ENCODE measurements at places on chromosomes 3 and 15.
A peak's percentile ranks its signal among the peaks of the same experiment; 100 is the strongest.

GRCh38 chr3:53318522-53318921 lies 28.8 kb downstream of the DCP1A start:
- no peaks in the 10 kb centered on the region for H3K27me3 ChIP-seq
- no peak overlapping the region for H3K27ac ChIP-seq
- H3K4me3 ChIP-seq: no peak overlapping the region
- DNase-seq: no peak
- H3K4me1 ChIP-seq: peaks cover 4% of the 10 kb centered on the region
- peaks cover 29% of the 10 kb centered on the region for H3K36me3 ChIP-seq

GRCh38 chr3:161355508-161355907 lies 15.8 kb downstream of the SPTSSB start:
- H3K36me3 ChIP-seq: no peaks in the 10 kb centered on the region
- H3K4me3 ChIP-seq: no peak overlapping the region
- no peaks in the 10 kb centered on the region for H3K27me3 ChIP-seq

DNA sequence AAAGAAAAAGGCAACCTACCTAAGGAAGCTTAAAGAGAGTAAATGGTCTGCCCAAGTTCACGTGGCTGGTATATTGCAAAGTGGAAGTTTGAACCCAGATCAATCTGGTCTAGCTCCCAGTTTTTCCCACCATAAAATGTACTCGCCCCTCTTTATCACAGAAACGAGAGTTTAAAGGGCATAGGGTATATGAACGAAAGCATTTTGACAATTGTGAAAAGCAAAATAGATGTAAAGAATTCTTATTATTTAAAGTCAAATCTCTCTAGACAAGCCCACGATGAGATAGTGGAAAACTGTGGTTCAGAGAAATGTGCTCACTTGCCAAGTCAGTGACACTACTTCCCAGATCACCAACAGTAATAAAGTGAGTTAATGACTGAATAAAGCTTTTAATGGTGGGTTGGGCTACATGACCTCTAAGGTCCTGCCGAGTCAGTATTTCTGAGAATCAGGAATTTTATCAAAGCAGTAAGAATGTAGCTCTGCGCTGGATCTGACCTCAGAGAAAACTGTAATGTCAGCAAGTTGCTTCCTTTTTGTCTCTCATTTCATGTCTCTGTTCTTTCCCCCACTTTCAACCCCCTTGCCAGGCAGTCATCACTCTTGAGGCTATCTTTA lies 23.3 kb upstream of the NEO1 start:
- no peak for DNase-seq
- H3K27me3 ChIP-seq: peaks cover 40% of the 10 kb centered on the region
- peaks cover 8% of the 10 kb centered on the region for H3K4me1 ChIP-seq

- peaks cover 5% of the 10 kb centered on the region for H3K36me3 ChIP-seq
- no peak overlapping the region for H3K27ac ChIP-seq
- peaks cover 1% of the 10 kb centered on the region for H3K27me3 ChIP-seq
- peaks cover 5% of the 10 kb centered on the region for H3K4me1 ChIP-seq
- DNase-seq: no peak
Measured at GRCh38 chr3:59850417-59850816, 800.6 kb upstream of the CFAP20DC start.

DNA sequence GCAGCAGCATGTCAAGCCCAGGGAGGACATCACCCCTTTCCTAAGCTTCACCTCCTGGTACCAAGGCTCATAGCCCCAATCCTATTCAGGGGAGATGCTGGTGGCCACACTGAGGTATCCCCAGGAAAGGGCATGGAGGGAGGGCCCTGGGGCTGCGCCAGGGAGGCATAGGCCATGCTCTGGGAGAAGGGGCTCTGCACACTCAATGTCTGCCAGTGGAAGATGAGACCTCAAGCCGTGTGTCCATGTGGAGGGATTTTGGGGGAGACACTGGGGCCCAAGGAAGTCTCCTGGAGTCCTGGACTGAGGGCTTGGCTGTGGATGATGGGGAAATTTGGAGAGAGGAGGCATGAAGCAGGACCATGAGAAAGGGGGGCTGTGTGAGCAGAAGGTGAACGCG lies 21.2 kb upstream of the PRR23E start:
- DNase-seq: no peak
- H3K4me3 ChIP-seq: no peak overlapping the region
- no peak overlapping the region for H3K27ac ChIP-seq
- H3K4me1 ChIP-seq: peaks cover 26% of the 10 kb centered on the region

DNA sequence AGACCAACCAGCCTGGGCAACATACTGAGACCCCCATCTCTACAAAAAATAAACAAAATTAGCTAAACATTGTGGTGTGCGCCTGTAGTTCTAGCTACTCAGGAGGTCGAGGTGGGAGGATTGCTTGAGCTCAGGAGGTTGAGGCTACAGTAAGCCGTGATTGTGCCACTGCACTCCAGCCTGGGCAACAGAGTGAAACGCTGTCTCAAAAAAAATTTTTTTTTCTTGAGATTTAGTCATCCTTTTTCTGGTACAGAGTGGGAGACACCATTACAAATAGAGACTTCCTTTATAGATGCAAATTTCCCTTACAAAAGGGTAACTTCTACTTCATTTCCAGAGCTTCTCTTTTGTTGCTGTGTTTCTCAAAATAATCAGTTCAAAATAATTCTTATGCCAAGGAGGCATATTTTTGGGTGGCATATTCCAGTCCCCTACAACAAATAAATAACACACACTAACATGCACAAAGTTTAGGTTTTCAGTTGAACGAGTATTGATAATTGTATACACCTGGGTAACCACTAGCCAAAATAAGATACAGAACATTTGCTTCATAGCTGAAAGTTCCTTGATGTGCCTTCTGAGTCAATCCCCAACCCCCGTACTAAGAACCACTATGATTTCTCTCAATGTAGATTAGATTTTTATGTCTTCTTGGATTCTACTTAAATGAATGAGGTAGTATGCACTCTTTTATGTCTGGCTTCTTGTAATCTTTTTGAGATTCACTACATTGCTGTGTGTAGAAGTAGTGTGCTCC lies 248.9 kb upstream of the PROK2 start:
- peaks cover 3% of the 10 kb centered on the region for H3K4me1 ChIP-seq
- no peaks in the 10 kb centered on the region for H3K36me3 ChIP-seq
- no peak overlapping the region for H3K27ac ChIP-seq
- no peak for DNase-seq

DNA sequence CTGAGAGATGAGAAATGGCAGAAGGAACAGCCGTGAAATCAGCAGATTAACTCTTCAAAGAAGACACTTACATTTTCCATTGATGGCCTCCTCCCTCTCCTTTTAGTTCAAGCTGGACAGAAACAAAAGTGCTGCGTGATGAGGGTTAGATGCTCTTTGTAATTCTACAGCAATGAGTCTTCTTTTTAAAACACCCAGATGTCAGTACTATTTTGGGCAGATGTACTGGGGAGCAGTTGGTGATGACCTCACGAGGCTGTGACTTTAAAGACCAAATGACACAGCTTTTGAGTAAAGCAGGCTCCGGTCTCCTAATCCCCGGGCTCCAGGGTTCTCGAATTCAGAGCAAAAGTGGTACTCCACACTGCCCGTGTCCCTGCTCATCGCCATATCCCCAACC lies 198.2 kb downstream of the SLCO3A1 start:
- H3K27me3 ChIP-seq: peaks cover 55% of the 10 kb centered on the region
- DNase-seq: no peak
- H3K4me1 ChIP-seq: no peaks in the 10 kb centered on the region
- no peaks in the 10 kb centered on the region for H3K36me3 ChIP-seq

- H3K27me3 ChIP-seq: no peaks in the 10 kb centered on the region
- H3K36me3 ChIP-seq: peaks cover 2% of the 10 kb centered on the region
- H3K4me3 ChIP-seq: no peak overlapping the region
- H3K27ac ChIP-seq: no peak overlapping the region
- no peak for DNase-seq
Measured at GRCh38 chr15:35514759-35515158, 31.2 kb downstream of the DPH6 start.

DNA sequence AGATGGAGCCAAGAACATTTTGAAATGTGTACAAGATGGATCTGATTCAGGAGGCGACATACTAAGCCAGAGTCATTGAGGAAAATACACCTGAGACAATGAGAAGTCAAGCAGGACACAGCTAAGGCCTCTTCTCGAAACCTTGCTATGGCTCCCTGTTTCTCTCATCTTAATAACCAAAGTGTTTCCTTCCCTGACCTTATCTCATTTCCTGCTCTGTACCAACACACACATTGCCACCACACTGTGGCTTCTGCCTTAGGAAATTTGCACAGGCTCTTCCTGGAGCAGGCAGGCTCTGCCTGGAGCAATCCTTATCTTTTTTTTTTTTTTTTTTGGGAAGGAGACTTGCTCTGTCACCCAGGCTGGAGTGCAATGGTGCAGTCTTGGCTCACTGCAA lies 36.6 kb downstream of the OXSM start:
- no peak for DNase-seq
- H3K4me3 ChIP-seq: no peak overlapping the region
- H3K36me3 ChIP-seq: peaks cover 7% of the 10 kb centered on the region
- H3K27ac ChIP-seq: no peak overlapping the region
- H3K4me1 ChIP-seq: peaks cover 18% of the 10 kb centered on the region
- H3K27me3 ChIP-seq: no peaks in the 10 kb centered on the region

DNA sequence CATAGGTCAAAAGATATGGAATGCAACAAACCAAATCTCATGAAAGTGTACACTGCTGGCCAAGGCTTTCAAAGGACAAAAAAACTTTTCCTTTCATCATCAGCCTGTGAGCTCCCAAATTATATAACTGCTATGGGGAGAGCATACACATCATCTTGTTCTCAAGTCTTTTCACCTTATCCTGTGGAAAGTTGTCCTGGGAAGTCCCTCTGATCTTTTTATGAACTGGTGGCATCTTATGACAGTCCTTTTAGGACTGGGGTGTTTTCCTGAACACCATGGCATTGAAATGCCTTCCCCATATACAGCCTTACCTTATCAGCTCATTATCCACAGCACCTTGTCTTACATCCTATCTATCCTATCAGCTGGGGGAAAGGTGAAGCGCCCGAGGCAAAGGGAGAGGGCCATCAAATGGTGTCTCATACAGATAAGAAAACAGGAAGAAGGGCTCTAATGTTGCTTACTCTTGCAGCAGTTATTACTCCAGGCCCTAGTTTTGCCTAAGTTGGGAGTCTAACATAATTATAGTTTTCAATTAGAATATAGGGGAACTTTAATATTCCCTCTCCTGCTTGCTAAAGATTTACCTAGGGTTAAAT lies 61.5 kb upstream of the GOLIM4 start:
- peaks cover 20% of the 10 kb centered on the region for H3K4me1 ChIP-seq
- DNase-seq: no peak
- no peak overlapping the region for H3K27ac ChIP-seq
- H3K27me3 ChIP-seq: no peaks in the 10 kb centered on the region
- no peak overlapping the region for H3K4me3 ChIP-seq
- peaks cover 4% of the 10 kb centered on the region for H3K36me3 ChIP-seq

- peak; percentile 51 for DNase-seq
- H3K27me3 ChIP-seq: peaks cover 72% of the 10 kb centered on the region
- peaks cover 9% of the 10 kb centered on the region for H3K4me1 ChIP-seq
- peak overlapping the region; percentile 66 for H3K4me3 ChIP-seq
- no peak overlapping the region for H3K27ac ChIP-seq
Measured at GRCh38 chr3:192409838-192410683, 317.3 kb downstream of the FGF12 start.

DNA sequence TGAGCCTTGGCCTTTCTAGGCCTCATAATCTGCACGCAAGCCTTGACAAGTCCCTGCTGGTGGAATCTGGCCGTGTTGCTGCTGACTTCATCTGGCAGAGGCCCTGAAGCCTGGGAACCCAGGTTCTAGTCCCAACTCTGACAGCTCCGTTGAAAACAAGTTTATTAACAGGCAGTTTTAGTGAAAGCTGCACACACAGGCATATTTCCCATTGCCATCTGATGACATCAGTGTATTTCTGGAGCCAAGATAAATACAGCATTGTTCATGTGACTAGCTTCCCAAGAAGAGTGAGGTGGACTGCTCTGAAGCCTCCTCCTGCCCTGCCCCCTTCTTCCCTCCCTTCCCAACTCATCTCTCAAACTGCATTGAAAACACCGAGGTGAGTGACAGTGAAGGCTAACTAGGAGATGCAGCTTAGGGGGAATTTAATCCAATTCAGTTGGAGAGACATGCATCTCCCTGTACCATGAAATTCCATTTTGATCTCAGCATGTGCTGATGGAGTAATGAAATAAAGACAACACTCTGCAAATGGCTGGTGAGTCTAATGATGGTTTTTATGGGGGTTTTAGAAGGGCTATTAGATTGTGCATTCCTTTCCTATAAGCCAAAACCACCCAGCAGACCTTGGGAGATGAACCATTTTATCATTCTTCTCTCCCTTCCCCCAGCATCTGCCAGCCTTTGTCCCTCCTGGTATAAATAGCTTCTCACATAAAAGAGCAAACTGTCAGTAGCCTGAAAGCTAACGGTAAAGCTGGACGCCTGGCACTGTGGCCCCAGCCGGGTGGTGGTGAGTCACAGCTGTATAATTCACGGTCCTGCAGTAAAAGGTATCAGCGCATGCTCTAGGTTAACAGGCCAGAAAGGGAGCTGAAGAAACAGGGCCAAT lies 38.0 kb downstream of the PRICKLE2 start:
- peak; percentile 43 for DNase-seq
- no peaks in the 10 kb centered on the region for H3K27me3 ChIP-seq
- peaks cover 55% of the 10 kb centered on the region for H3K4me1 ChIP-seq
- H3K27ac ChIP-seq: peak overlapping the region; percentile 98
- no peak overlapping the region for H3K4me3 ChIP-seq

- no peak for DNase-seq
Measured at GRCh38 chr15:55937040-55937439, 56.4 kb downstream of the NEDD4 start.
